ENCODE measurements at places on chromosomes 11 and 22.

DNA sequence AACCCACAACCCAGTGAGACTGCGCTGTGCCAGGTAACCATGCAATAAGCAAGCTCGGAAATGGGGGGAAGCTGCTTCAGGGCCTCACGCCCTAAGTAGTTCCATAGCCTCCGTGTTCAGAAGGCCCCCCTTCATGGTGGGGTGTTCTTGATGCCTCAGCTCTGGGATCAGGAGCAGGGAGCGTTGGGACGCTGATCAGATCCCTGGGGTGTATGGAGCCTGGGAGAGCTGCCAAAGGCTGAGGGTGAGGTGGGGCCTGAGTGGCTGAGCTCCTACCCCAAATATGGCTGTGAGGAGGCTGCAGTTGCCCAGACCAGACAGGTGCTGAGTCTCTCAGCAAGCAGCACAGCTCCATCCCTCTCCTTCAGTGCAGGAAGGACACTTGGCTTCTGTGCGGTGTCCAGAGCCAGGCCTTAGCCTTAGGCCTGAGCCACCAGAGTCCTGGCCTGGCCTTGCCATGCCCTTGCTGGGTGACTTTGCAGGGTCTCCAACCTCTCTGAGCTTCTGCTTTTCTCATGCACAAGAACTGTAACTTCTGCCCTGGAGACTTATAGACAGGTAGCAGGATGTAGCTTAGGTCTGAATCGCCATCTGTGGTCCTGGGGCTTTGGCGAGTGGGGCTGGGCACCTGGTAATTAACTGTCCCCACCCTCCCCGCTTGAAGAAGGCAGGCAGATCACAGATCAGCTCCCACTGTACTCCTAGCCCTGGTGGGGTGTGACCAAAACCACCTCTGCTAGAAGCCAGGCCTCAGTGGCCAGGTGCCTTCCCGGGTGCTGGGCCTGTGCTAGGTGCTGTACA lies 5.3 kb downstream of the MMP11 start:
- no peak for DNase-seq

DNA sequence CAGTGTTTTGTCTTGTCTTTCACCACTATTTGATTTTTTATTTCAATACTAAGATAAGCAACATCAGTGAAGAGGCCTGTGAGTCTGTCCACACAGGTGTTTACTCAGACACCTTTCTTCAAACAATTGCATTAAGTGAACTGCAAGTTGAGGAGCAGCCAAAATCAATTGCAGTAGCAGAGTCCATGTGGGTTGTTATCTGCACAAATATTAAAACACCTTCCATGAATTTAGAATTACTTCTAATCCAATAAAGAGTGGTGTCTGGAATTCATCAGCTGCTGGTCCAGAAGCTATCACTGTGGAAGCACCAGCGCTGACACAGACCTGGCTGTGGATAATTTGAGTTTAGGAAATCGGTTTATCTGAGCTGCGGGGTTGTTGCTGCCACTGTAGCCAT lies 83.5 kb upstream of the FAT3 start:
- DNase-seq = no peak

- DNase-seq = peak; percentile 18
Measured at GRCh38 chr11:95505927-95506426, 275.0 kb upstream of the SESN3 start.

- peak; percentile 98 for DNase-seq
Measured at GRCh38 chr11:33722590-33723234, 13.5 kb downstream of the CD59 start.

DNA sequence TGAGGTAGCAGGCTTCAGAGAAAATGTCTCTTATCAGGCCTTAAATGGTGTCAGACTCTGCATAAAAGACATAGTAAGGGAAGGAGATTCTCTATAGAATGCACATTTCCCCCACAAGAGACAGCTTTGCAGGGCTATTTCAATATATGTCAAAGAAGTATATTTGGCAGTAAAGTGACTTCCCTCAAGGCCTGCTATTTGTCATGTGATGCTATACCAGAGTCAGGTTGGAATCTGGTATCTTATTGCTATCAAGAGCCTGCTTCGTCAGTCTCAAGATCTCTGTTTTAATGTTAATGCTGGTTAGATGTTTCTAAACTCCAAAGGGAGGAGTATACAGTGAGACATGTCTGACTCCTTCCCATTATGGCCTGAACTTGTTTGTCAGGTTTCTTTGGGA lies 40.4 kb upstream of the MTMR2 start:
- DNase-seq = no peak

GRCh38 chr11:40292721-40293508 lies 1166.5 kb downstream of the LRRC4C start:
- no peak for DNase-seq

- DNase-seq = no peak
Measured at GRCh38 chr22:50189184-50189848, 3.6 kb downstream of the TRABD start.

DNA sequence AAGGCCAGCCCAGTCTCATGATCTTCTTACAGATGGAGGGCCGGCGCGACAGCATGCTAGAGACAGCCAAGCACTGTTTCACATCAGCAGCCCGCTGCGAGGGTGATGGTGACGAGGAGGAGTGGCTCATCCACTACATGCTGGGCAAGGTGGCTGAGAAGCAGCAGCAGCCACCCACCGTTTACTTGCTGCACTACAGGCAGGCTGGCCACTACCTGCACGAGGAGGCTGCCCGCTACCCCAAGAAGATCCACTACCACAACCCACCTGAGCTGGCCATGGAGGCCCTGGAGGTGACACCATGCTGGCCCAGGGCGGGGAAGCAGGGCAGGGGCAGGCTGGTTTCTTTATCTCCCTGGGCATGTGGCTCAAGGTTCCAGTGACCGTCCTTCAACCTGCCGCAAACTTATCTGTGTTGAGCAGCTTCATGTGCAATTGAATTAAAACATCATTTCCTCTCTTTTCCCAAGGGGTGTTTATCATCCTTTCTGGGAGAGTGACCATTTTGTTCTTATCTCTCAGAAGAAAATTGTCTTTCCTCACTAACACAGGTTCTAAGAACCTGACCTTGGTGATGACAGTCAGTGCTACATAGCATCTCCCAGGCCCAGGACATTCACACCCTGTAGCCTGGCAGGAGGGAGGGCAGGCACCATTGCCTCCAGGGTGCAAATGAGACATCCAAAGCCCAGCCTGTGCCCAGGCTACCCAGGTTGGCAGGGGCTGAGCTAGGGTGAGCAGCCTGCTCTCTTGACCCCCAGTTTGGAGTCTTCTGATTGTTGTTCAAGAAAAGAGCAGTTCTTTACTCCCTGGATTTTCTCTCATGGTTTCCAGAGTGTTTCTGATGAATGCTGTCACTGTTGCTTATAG lies 80.7 kb downstream of the CABIN1 start:
- no peak for DNase-seq

DNA sequence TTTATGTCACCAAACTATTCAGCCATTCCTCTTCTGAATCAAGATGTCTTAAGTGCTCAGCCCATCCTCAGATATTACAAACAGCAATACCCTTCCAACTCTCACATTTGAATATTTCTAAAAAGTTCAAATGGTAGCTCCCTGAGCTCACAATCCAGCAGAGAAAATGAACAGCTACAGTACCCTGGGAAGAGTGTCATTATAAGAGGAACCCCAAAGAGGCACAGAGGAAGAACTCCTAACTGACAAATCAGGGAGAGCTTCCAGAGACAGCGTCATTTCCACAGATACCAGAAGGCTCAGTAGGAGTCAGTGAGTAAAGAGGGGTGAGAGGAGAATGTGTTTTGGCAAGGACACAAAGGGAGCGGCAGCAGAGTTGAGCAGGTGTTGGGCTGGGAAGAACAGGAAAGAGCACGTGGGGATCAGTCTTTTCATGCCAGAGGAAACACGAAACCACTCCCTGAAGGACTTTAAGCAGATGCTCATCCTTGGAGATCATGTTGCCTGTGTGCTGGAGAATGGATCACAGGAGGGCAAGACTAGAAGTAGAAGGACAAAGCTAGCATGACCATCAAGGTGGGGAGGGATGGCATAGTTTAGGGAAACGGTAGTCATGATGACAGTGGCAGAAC lies 4.3 kb downstream of the CLTCL1 start:
- peak; percentile 8 for DNase-seq

GRCh38 chr11:47396049-47396320 lies 12.4 kb upstream of the SLC39A13 start:
- no peak for DNase-seq

DNA sequence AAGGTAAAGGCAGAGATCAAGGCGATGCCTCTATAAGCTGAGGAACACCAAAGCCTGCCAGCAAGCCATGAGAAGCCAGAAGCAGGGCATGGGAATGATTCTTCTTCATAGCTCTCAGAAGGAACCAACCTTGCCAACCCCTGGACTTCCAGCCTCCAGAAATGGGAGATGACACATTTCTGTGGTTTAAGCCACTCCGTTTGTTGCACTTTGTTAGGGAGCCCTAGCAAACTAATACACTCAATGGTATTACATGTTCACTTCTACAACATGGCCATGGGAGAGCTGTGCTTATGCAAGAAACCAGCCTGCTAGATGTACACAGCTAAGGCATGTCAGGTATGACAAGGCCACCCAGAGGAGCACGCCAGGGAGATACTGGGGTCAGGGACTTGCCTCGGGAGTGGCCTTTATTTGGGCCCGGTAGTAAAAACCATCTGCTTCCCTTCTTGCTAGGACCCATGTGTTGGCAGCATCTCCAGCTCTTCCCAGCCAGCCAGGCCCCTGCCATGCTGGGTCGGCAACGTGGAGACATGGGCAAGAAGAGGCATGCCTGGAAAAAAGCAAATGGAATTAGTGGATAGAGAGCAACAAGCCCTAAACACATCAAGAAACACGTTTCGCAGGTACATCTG lies 3.6 kb downstream of the C11orf16 start:
- peak; percentile 85 for DNase-seq

DNA sequence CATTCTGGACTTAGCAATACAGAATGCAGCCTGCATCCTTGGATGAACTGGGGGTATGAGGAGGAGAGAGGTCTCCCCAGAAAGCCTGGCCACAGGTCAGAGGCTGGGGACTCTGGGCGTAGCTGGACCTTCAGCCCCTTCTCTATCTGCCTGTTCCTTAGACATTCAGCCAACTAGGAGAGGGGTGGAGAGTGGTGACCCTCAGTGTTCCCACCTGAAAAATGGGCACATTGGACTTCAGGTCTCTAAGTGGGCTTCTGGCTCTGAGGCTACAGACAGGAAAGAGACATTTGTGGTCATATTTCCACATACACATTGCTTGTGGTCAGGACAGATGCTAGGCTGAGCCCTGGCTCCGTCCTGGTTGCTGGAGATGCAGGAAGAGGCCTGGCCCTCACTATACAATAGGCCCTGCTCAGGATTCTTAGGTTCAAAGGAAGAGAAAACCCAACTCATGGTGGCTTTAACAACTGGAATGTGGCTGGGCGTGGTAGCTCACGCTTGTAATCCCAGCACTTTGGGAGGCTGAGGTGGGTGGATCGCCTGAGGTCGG lies 30.1 kb upstream of the CBX7 start:
- no peak for DNase-seq

DNA sequence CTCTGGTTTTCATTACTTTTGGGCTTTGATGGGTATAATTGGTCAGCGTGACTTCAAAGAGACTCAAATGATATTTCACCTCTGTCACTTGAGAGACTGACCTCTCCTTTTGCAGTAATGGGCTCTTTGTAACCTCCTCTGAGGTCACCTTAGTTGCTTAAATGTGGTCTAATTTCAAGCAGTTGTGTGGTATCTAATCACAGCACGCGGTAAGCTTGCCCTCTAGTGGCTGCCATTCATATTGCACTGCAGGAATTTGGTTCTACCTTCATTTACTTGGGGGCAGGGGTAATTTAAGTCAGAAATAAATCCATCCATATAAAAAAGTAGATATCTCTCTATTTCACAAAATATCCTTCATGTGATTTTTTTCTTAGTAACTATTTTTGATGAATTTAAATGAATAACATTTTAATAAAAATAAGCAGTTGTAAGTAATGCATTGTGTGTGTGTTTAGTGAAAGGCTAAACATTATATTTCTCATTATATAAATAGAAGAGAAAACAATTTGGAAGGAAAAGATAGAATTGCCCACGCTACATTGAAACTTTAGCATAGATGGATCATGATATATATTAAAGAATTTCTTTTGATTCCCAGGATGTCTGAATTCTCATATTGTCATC lies 55.0 kb upstream of the ANO3 start:
- peak; percentile 39 for DNase-seq

DNA sequence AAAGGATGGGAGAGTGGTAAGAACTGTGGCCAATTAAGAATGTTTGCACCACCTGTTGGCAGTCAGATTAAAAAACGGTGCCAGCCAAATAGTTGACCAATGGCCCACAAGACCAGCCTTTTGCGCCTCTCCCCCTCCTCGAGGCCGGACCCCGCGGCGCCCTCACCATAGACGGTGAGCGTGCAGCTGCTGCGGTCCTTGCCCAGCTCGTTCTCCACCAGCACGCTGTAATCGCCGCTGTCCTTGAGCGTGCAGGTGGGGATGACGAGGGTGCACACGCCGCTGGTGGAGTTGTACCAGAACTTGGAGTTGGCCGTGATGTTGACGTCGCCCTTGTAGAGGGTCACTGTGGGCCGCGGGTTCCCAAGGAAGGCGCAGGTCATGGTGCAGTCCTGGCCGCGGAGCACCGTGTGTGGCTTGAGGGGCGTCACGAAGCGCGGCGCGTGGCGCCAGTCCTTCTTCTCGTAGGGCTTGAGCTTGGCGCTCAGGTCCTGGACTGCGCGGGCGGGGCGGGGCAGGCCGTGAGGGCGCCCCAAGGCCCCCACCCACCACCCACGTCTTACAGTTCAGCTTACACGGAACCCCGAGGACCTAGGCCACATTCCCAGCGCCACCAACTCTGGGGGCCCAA lies 7.2 kb downstream of the TMEM86A start:
- no peak for DNase-seq

DNA sequence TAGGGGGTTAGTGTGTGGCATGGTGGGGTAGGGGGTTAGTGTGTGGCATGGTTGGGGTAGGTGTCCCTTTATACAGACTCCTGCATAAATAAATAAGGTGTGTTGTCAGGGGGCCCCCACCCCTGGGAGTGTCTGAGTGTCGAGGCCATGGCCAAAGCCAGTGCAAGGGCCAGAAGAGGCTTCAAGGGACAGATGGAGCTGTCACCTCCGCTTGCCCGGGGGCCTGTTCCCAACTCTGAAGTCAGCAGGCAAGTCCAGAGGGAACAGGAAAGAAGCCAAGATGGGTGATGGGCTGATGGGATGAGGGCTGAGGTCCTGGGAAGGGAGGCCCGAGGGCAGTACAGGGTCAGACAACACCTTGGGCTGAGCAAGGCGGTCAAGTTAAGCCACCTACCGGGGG lies 997.8 kb downstream of the BRD1 start:
- no peak for DNase-seq

- no peak for DNase-seq
Measured at GRCh38 chr11:95398437-95399112, 167.6 kb upstream of the SESN3 start.

Measured in M059J (cell line).